ENCODE measurements at places on chromosomes 12 and 14. TPM values are rescaled to one million over a fixed set of nuclear protein-coding genes. Genes with fewer than 3 reads are reported as not detected.

GRCh38 chr14:70416338-70416724 lies 559 bp downstream of the SYNJ2BP start:
- DNase-seq: no peak

DNA sequence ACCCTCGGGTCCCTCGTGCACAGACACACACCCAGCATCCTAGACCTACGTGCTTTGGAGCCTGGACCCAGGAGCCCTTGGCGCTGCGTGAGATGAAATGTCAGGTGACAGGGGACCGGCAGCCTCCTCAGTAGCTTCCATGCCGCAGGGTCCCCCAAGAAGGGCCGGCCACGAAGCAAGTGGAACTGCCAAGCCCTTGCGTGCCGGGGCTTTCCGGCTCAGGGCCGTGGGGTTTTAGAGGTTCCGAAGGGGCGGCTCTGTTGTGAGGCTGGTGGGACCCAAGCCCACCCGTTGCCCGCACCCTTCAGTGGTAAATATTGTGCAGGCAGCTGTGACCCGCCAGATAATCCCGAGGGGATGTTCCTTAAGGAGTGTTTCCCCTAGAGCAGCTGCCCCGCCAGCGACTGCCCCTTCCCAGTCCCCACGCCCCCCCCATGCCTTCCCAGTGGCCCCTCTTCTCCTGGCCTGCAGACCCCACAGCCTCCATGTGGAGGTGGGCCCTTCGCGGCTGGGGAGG lies 133.7 kb downstream of the ADGRD1 start:
- DNase-seq: no peak

GRCh38 chr12:32198555-32198954 lies 91.9 kb downstream of the BICD1 start:
- no peak for DNase-seq

GRCh38 chr14:95530473-95531276 lies 4.2 kb upstream of the GLRX5 start:
- no peak for DNase-seq

DNA sequence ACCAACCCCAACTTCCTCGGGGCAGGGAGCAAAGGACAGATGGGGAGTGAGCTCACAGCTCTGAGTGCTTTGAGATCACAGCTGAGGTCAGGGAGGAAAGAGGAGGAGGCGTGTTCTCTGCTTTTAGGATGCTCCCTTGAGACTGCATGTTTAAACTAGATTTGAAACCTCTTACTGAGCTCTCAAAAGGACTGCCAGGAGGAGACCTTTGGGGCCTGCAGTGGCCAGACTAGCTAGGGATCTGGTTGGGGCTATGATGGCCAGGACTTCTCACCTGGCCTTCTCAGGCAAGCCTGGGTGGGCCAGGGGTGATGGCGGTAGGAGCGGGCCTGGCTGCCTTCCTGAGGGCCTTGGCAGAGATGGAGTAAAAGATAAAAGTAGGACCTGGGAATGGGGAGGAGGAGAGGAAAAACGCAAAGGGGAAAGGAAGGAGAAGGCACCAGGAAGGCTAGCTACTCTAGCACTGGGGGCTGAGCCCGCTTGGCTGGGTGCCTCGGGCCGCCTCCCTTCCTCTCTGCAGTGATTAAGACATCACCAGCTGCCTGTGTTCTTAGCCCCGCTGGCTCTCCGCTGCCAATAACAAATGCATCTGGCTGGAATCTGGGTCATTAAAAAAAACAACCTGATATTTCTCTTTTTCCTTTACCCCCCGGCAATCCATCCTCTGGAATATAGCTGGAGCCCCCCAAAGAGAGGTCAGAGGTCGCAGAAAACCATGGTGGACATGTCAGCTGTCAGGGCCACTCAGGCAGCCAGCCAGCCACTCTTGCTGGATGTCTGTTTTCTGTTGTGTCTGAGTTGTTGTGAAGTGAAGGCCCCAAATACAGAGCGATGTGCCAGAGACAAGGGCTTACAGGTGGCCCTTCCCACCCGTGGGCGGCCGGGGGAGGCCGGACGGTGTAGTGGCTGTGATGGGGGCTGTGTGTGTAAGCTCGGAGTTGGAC lies 141.3 kb downstream of the TSPAN9 start:
- no peak for DNase-seq

DNA sequence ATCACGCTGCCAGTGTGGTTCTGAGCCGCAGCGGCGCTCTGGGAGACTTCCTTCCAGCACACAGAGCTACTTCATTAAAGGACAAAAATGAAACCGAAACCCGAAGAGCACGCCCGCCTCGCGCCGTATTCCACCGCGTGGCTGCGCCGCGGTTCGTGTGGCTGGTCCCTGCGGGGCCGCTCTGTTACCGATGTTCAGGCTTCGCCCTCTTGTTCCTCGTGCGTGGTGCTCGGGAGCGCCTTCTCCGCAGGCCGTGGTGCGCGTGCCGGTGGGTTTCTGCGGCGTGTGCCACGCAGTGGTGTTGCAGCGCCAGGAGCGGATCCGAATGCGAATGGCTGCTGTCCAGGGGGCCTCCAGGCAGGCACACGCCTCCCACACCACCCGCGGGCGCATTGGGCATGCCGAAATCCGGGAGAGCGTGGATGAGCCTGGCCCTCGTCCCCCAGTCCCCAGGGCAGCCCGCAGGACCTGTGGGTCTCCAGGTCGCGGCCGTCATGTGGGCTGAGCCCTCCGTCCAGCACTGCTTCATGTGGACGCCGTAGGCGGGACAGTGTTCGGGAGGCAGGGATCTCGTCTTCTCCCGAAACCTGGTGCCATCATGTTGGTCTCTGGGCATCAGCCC lies 91.2 kb downstream of the ADGRD1 start:
- no peak for DNase-seq

DNA sequence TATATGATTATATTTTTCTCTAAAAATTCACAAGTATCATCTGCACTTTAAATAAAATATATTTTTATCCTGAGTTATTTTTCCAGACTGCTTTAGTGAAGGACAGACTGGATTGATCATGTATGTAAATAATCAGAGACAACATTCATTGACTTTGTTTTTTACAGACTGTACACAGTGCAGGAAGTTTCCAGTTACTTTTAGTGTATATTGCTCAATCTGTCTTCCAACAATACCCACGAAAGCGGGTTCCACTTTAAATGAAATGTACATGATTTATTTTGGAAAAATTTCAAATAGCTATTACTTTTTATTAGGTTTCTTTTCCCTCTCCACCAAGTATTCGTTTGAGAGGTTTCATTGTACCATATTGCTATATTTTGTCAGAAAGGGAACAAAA lies 497.0 kb downstream of the FSCB start:
- DNase-seq: no peak

- no peak for DNase-seq
Measured at GRCh38 chr12:101527682-101528081, 52.5 kb downstream of the SPIC start.

GRCh38 chr14:98685725-98686124 lies 586.3 kb downstream of the BCL11B start:
- no peak for DNase-seq

DNA sequence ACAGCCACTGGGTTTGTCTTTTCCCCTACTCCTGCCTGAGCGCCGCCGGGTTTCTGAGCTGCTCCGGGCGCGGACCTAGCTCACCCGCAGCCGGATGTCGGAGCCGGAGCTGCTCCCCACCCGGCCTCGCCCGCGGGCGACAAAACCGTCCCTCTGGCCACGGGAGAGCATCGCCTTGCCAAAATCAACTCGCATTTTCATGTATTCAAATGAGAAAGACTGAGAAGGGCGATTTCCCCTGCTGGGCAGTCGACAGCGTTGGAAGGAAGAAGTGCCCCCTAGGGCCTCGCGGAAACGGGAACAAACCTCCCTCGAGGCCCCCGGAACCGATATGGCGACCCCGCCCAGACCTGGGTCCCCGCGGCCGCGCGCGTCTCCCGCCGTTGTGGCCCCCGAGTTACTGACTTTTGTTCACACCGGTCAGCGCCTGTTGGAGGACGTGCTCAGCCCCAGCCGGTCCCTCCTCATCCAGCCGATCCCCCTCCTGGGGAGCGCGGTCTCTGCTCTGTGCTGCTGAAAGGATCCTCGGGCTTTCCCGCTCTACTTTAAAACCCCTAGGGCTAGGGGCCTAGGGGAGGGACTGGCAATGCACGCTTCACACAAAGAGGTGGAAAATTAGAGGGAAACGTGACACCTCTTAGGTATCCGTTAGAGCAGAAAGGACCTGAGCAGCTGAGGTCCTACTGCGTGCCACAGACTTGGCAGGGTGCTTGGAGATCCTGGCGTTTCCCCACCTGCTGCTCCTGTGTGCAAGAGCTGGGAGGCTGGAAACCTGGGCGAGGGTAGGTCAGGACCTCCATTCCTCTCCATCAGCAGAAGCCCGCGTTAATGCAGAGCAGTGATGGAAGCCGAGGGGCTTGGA lies 4.3 kb downstream of the TTC6 start:
- no peak for DNase-seq

The HOXC11 gene
- not detected for total RNA-seq

The CCDC175 gene
- total RNA-seq: not detected
